ENCODE measurements at places on chromosomes 3 and 15. TPM values are rescaled to one million over a fixed set of nuclear protein-coding genes. Genes with fewer than 3 reads are reported as not detected.

The BCL6 gene
- total RNA-seq: 42.1 TPM

The GP9 gene
- not detected for total RNA-seq

The TMEM158 gene
- total RNA-seq: 0.26 TPM

The SAXO2 gene
- 0.57 TPM for total RNA-seq

The GRM7 gene
- not detected for total RNA-seq

The IRAK2 gene
- 8.6 TPM for total RNA-seq

The IL16 gene
- total RNA-seq: 111 TPM

The RAB43 gene
- total RNA-seq: 46.8 TPM

The CPN2 gene
- total RNA-seq: not detected

The SAMMSON gene
- not detected for total RNA-seq

The ZNF445 gene
- total RNA-seq: 18.7 TPM

The SIDT1 gene
- 12.2 TPM for total RNA-seq

The CLDN18 gene
- total RNA-seq: not detected

The TLNRD1 gene
- total RNA-seq: 30.2 TPM

The GPR27 gene
- 0.70 TPM for total RNA-seq
